NCI-H1105 treated with DMSO at 0.1 percent for 48 hours (cell line): ENCODE measurements at places on chromosomes 1 and 21.

DNA sequence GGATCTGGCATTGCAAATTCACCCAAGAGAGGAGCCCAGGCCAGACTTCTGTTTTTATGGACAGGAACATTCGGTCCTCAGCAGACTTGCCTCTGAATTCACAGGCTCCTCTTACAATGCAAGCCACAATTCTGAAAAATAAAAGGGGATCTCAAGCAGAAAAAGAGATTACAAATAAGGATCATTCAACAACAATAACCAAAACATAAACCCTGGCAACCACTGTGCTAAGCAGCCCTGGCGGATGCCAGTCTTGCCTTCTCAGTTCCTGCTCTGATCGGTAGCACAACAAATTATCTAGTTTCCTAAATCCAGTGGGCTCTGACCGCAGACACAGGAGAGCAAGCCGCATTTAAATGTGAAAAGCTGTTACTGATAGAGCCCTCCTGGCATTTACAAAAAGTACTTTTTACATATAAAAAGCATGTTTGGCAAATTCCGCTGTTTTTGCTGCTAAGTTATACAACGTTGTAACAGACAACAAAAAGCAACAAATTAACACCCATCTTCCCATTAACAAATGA lies 123.4 kb upstream of the FOXD3 start:
- DNase-seq: no peak

DNA sequence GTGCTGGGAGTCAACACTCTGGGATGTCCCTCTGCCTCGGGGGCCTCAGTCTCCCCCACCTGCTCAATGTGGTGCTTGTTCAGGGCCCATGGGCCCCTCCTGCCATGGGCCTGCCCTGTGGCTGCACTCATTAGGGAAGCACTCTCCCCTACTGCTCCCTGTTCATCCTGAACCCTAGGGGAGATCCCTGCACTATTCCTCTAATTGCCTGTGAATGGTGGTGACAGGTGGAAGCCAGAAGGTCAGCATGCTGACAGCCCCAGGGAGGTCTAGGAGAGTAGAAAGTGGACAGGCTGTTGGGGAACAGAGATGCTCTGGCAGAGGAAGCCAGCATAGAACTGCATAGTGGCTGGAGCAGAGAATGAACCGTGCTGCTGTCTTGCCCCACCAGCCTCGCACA lies 217.6 kb downstream of the TRABD2B start:
- no peak for DNase-seq

DNA sequence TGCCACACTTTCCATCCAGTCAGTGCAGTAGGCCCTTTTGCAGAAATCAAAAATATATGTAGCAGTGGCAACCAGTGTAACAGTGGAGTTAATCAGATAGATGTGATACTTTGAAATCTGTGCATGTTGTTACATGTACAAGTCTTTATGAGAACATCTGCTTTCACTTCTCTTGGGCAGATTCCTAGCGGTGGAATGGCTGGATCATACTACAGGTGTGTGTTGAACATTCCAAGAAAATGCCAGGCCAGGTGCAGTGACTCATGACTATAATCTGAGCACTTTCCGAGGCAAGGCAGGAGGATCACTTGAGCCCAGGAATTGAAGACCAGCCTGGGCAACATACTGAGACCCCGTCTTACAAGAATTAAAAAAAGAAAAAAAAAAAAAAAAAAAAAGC lies 55.3 kb downstream of the GNB1 start:
- no peak for DNase-seq

- DNase-seq: no peak
Measured at GRCh38 chr1:76876655-76877395, 9.5 kb downstream of the ST6GALNAC5 start.

DNA sequence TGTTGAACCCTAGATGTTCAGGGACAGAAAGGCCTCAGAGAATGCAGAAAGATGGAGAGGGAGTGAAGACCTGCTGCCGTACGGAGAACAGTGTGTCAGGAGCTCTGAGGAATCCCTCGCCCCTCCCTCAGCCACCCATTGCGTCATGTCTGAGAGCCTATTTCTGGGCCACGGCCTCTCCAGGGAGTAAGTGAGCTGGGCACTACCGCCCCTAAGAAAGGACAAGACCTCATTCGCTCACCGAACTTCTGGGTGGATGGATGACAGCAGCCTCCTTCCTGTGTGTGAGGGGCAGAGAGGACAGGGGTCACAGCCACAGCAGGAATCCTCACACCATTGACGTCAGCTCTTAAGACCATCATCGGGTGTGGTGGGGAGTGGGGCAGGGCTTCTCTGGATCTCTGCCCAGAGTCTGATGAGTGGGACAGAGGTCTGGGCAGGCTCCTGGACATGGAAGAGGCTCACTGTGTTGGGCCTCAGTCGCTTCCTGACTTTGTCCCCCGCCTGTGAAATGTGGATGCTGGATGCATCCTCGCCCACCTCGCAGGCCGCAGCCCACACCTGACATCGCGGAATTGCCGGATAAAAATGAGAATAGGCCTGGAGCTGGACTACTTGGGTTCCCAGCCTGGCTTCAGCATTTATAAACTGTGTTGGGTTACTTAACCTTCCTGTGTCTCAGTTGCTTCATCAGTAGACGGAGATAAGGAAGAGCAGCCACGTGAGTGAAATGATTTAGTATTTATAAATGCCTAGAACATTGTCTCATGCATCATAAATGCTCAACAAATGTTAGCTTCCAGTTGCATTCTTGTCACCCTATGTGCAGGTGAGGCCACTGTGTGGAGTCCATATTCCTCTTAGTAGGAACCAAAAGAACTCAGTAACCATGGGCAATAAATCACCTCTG lies 238.6 kb downstream of the TRABD2B start:
- no peak for DNase-seq

GRCh38 chr1:150578272-150579109 lies 919 bp downstream of the MCL1 start:
- DNase-seq: peak; percentile 47

DNA sequence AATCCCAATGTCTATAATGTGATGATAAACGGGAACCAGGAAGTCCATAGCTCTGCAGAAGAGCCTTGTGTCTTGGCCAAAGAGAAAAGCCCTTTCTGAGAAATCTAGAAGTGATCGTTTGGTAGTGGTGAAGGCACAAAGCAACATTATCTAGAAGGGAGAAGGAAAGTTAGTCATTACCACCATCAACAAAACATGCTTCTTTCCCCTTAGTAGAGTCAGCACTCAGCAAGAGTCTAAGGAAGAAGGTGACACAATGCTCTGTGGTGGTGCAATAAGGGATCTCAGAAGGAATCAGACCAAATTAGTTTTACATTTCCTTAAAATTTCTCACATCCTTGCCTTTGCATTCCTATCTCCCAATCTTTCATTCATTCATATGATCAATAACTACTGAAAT lies 134.4 kb upstream of the PRDX6 start:
- no peak for DNase-seq

GRCh38 chr1:43975249-43975961 lies 645 bp downstream of the ATP6V0B start:
- DNase-seq: no peak

- no peak for DNase-seq
Measured at GRCh38 chr1:183605904-183606303, 15.6 kb upstream of the NCF2 start.

- DNase-seq: no peak
Measured at GRCh38 chr1:198671136-198671535, 32.3 kb downstream of the PTPRC start.

DNA sequence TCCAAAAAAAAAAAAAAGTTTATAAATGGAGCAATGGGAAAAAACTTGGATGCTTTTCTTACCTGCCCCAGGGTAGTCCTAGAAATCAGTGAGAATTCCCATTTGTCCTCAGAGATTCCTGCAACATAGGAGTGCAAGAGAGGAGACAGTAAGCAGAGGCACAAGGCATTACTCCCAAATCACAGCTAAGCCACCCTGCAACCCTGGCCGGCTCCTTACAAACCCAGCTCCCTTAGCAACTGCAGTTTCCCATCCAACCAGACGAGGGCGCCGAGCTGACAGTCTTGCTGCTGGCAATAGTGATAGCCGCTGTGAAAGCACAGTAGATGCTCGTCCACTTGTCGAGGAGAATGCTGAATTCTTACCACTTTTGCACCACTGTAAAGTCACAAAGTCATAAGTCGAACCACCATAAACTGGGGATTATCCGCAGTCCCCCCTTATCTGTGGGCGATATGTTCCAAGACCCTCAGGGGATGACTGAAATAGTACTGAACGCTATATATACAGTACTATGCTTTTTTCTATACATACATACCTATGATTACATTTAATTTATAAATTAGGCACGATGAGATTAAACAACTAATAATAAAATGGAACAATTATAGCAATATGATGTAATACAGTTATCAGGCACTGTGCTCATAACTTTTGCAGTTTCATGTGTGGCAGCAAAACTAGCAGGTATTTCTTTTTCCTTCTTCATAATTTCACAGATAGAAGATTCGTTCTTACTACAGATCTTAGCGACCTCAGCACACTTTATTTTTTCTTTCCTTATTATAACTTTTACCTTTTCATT lies 6.0 kb upstream of the PITHD1 start:
- DNase-seq: peak; percentile 79

GRCh38 chr1:119743308-119743707 lies 25.4 kb downstream of the HMGCS2 start:
- DNase-seq: peak; percentile 52

GRCh38 chr1:45762291-45762690 lies 11.8 kb upstream of the IPP start:
- no peak for DNase-seq
